Omental fat pad (tissue), 4 donors: ENCODE measurements at places on chromosomes 6 and 20. TPM values are rescaled to one million over a fixed set of nuclear protein-coding genes. Genes with fewer than 3 reads are reported as not detected.

The NNAT gene
- total RNA-seq = 7.4 TPM

The MYH7B gene
- 0.32 TPM for total RNA-seq

The CD83 gene
- 4.9 TPM for total RNA-seq

The SPDEF gene
- not detected for total RNA-seq

The BHLHE23 gene
- not detected for total RNA-seq

The SERPINB6 gene
- total RNA-seq = 134 TPM

The SLC22A23 gene
- total RNA-seq = 8.3 TPM

DNA sequence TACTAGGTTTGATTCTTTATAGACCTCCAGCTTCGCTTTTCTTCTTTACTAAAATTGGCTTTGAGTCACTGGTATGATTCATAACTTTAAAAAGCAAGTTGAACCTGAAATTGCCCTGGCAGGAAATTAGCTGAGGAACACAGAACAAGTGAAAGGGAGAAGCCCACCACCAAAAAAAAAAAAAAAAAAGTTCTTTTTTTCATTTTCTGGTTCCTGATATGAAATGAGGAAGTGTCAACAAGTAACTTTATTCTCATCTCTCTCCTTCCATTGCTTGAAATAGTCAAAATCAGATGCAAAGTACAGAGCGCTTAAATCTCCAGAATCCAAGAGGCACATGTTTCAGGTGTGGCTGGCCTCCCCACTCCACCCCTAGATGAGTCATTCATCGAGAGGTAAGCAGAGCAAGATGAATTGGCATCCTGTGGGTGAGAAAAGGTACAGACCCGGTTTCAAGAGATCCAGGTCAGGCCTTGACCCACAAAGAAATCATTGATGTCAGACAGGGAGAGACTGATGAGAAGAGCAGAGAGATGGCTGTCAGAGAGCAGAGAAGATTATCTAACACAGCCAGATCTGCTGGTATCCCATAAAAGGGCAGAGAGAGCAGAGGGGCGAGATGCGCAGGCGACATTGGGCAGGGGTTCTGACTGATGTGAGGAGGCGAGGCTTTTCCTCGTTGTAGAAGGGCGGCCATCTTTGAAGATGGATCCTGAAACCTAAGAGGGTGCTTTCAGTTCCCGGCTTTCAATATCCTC lies 54.8 kb upstream of the MBOAT1 start:
- DNase-seq = no peak

DNA sequence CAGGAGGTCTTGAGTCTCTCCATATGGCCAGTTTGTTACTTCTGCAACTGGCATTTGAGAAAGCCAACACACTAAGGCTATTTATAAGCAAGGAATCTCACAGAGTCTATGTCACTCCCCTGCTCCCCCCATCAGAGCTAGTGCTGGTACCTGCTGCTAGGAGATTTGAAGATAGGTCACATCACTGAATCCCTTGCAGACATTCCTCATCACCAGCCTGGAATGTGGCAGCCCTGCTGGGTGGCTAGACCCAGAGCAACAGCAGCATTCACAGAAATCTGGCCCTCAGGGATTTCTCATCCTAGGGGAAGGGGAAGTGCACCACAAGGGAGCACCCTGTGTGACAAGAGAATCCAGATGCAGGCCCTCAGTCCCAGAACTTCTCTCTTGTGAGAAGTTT lies 672.1 kb downstream of the HACE1 start:
- DNase-seq = no peak

GRCh38 chr6:149026530-149026942 lies 279.7 kb downstream of the UST start:
- DNase-seq = no peak

DNA sequence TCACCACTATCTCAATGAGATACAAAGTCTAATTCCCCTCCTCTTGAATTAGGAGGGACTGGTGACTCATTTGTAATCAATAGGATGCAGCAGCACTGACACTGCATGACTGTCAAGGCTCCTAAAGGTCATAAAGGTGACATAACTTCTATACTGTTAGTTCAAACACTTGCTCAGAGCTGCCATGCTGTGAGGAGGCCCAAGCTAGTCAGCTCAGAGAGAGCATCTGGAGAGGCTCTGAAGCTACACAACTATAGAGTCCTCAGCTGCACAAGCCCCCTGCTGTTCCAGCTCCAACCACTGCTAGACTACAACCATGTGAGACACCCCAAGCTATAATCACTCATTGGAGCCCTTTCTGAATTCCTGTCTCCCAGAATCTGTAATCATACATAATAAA lies 17.0 kb upstream of the HEY2 start:
- DNase-seq = no peak

GRCh38 chr6:144075187-144075586 lies 20.2 kb downstream of the SF3B5 start:
- no peak for DNase-seq

DNA sequence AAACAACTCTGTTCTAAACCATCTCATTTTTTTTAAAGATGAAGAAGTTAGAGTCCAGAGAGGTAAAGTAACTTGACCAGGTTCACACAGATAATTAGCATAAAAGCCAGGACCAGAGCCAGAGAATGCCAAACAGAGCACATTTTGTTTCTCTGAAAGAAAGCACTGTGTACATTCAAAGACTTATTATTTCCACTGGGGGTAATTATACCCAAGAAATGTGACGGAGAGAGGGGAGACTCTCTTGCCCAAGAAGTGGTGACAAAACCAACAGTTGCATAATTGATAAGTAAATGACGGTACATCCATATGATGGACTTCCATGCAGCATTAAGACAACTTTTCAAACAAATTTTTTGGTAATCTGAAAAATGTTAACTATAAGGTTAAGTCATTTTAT lies 111.6 kb downstream of the RTN4IP1 start:
- DNase-seq = no peak

DNA sequence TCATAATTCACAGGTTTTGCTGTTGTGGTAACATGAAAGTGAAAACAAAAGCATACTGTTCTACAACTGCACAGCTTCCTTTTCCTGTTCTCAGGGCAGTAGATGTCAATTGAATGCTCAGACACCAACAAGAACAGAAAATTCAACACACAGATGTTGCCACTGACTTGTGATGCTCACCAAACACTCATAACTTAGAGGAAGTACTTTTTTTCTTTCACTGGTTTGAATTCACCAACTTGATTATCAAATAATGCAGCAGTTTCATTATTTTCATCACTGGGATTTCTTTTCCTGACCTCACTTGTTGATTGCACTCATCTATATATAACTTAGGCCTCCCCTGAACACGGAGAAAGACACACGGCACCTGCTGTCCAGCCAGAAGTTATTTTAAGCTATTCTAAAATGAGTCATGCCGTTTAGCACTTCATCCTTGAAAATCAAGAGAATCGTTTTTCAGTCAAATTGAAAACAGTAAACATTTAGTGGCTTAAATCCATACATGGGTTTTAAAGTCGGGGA lies 949 bp downstream of the TXLNB start:
- DNase-seq = no peak

- no peak for DNase-seq
Measured at GRCh38 chr6:45676380-45676779, 298.6 kb upstream of the SUPT3H start.

DNA sequence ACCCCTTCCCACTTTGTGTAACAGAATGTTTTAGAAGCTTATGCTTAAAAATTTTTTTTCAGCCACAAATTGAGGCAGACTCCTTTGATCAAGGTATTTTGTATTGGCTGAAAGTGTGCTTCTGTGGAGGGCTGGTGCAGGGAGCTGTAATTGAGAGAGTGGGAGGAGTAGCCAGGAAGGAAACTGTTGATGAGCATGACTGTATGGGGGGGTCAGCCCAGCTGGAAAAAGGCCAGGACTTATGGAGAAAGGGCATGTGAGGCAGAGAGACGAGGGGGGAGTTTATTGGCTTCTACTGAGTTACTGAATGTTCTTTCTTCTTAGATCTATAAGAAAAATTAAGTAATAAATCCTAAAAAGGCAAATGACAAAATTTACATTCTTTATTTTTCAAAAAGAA lies 13.4 kb downstream of the RFPL4B start:
- DNase-seq = no peak

DNA sequence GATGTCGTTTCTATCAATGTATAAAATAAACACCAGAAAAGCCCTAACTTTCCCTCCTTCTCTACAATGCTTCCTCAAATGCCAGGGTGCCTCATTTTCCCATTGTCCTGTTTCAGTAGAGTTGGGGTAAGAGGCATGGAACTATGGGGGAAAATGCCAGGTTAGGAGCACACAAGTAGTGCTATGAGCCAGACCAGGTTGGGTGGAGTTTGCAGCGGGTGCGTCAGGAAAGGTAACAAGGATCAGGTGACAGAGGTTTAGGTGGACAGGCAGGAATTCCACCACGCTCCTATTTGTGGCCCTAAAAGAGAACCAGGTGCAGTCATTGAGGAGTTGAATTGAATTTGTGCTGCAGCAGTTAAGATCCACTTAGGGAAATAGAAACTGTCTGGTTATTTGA lies 36.5 kb downstream of the SYTL3 start:
- DNase-seq = no peak
